ENCODE measurements at places on chromosomes 2 and 18. TPM values are rescaled to one million over a fixed set of nuclear protein-coding genes. Genes with fewer than 3 reads are reported as not detected.
A peak's percentile ranks its signal among the peaks of the same experiment; 100 is the strongest.

DNA sequence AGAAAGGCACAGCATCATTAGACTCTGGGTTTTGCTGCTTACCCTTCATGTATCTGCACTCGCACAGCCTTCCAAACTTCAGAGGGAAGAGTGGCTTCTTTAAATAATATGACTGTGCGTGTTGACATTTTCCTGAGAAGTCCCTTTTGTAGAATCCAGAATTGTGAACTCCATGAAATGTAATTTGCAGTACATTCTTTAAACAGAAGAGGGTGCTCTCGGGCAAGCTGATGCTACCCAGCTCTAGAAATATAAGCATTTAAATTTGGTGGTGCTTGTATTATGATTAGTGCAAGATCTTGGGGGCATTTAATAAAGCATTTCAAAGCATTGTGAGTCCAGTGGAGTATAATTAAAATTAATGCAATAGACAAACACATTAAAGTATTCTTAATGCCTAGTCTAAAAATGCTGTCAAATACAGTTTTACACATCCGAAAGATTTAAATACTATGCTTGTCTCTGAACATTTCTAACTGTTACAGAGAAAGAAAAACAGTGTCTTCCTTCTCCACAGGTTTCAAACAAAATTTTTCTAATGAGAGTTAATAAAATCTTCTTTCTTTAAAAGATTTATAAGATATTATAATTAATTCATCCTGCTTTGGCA, 17.3 kb upstream of the GTF2A1L start:
- no peaks in the 10 kb centered on the region for H3K36me3 ChIP-seq
- no peak overlapping the region for H3K4me3 ChIP-seq
- H3K27me3 ChIP-seq: no peaks in the 10 kb centered on the region
- no peaks in the 10 kb centered on the region for H3K4me1 ChIP-seq

DNA sequence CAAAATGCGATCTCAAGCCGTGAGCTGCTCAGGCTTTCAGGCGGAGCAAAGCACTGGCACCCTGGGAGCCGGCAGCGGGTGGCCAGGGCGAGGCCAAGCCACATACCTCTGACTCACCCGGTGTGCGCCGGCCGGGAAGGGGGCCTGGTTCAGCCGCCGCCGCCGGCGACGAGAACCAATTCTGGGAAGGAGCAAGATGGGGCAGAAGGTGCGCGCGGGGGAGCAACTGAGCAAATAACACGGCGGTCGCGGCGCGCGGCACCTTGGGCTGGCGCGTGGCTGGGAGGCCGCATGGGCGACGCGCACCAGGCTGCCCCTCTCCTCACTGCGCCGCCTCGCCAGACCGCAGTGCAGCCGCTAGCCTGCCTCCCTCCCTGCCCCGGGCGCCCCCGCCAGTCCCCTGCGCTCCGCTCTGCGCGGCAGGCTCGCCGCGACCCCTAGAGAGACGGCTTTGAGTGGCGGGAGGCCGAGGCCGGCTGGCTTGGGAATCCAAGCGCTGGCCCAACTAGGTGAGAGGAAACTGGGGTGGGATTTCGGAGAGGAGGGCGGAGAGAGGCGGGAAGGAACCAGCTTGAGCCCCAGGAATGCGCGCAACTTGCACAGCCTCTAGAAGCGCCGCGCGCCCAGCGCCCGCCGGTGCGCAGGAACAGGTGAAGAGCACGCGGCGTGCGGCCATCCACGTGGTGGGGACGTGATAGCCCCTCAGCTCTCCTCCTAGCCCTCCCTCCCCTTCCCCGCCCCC, 3.2 kb downstream of the NRP2 start:
- no peaks in the 10 kb centered on the region for H3K36me3 ChIP-seq
- peak overlapping the region; percentile 74 for H3K4me3 ChIP-seq
- H3K27ac ChIP-seq: peak overlapping the region; percentile 56
- no peak for DNase-seq
- no peaks in the 10 kb centered on the region for H3K27me3 ChIP-seq

DNA sequence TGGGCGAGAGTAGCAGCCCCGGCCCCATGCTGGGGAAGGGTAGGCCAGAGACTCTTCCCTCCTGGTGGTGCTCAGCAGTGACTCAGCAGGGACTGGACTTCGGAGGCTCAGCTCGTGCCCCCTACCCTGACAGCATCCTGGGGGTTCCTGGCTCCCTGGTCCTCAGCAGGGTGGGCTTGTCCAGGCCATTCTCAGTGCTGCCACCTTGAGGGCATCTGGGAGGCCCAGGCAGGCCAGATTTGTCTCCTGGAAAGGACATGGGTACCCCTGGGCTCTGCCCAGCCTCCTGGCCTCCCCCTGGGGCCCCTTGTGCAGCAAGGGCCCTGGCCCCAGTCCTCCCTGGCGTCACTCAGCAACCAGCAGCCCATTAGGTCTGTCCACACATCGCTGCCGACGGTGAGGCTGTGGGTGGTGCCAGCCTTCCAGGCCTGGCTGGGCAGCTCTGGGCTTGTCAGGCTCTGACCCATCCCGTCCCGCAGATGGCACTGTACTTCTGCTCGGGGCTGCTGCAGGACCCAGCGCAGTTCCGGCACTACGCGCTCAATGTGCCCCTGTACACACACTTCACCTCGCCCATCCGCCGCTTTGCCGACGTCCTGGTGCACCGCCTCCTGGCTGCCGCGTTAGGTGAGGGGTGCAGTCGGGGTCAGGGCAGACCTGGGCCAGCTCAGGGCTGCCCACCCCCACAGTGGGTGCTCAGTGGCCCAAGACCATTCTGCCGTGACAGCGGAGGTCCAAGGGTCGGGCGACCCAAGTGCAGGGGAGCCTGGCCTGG, 45.0 kb upstream of the ALPP start:
- no peaks in the 10 kb centered on the region for H3K36me3 ChIP-seq
- peak; percentile 25 for DNase-seq
- no peak overlapping the region for H3K27ac ChIP-seq
- H3K4me1 ChIP-seq: no peaks in the 10 kb centered on the region
- no peak overlapping the region for H3K4me3 ChIP-seq

GRCh38 chr2:179991344-179991743, 15.8 kb downstream of the CWC22 start:
- no peaks in the 10 kb centered on the region for H3K4me1 ChIP-seq
- no peak overlapping the region for H3K4me3 ChIP-seq
- no peaks in the 10 kb centered on the region for H3K27me3 ChIP-seq
- H3K27ac ChIP-seq: no peak overlapping the region
- no peaks in the 10 kb centered on the region for H3K36me3 ChIP-seq

ANKRD36 gene
- 4.6 TPM for polyA plus RNA-seq

SUPT7L gene
- polyA plus RNA-seq: 22.1 TPM
